Stimulated activated CD8-positive, alpha-beta memory T cell treated with anti-CD3 and anti-CD28 coated beads, Interleukin-7, amount 100 ng/mL, for 1 hour (primary cell): ENCODE measurements at places on chromosomes 5 and 9.

GRCh38 chr5:133130387-133131118 lies 78.7 kb downstream of the HSPA4 start:
- no peak for DNase-seq

GRCh38 chr9:79663300-79663699 lies 91.5 kb downstream of the TLE4 start:
- no peak for DNase-seq

- DNase-seq, result peak; percentile 53
Measured at GRCh38 chr5:91313757-91314673, 69.1 kb downstream of the ARRDC3 start.

DNA sequence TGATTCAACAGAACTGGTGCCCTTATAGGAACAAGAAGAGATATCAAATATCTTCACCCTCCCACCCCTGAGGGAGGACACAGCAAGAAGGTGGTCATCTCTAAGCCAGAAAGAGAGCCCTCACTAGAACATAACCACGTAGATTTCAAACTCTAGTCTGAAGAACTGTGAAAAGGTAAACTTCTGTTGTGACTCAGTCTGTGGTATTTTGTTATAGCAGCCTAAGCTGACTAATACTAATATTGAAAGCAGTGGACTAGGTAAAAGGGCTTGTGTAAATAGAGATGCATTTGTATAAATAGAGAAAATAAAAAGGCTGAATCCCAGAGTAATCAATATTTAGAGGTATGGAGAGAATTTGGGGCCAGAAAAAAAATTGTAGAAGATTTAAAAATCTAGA lies 157.6 kb upstream of the CCNH start:
- no peak for DNase-seq

- DNase-seq, result no peak
Measured at GRCh38 chr9:7794196-7794595, 5.4 kb downstream of the DMAC1 start.

- no peak for DNase-seq
Measured at GRCh38 chr9:118809160-118809625, 560.0 kb downstream of the BRINP1 start.

- no peak for DNase-seq
Measured at GRCh38 chr5:151026679-151027078, 6.3 kb downstream of the GPX3 start.

- DNase-seq, result no peak
Measured at GRCh38 chr9:14372437-14373335, 58.7 kb upstream of the NFIB start.

- no peak for DNase-seq
Measured at GRCh38 chr9:36739373-36740116, 166.8 kb downstream of the MELK start.

- no peak for DNase-seq
Measured at GRCh38 chr5:90477073-90477472, 2.4 kb downstream of the POLR3G start.

DNA sequence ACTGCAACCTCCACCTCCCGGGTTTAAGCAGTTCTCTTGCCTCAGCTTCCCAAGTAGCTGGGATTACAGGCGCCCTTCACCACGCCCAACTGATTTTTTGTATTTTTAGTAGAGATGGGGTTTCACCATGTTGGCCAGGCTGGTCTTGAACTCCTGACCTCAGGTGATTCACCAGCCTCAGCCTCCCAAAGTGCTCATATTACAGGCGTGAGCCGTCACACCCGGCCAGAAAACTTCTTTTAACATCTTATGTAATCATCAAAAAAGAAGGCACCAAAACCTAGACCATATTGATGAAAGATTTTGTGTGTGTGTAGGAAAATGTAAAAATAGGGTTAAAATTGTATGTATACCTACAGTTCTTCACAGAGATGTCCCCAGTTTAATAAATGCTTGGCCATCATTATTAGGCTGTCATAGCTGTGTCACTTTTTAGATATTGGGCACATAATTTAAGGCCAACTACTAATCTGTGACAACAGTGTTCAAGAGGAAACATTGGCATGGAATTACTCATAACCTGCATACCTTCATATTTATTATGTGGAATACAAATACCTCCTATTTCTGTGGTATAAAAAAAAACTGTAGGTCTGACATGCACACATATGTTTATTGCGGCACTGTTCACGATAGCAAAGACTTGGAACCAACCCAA lies 44.4 kb downstream of the RAD50 start:
- no peak for DNase-seq

- no peak for DNase-seq
Measured at GRCh38 chr5:76291305-76292077, 111.6 kb upstream of the IQGAP2 start.

GRCh38 chr5:151150471-151151262 lies 6.9 kb downstream of the ANXA6 start:
- DNase-seq, result peak; percentile 44

- DNase-seq, result no peak
Measured at GRCh38 chr5:109155625-109156024, 254.1 kb downstream of the PJA2 start.

- DNase-seq, result no peak
Measured at GRCh38 chr9:32503008-32503407, 23.0 kb downstream of the RIGI start.

- no peak for DNase-seq
Measured at GRCh38 chr9:34520096-34520495, 2.7 kb downstream of the ENHO start.

DNA sequence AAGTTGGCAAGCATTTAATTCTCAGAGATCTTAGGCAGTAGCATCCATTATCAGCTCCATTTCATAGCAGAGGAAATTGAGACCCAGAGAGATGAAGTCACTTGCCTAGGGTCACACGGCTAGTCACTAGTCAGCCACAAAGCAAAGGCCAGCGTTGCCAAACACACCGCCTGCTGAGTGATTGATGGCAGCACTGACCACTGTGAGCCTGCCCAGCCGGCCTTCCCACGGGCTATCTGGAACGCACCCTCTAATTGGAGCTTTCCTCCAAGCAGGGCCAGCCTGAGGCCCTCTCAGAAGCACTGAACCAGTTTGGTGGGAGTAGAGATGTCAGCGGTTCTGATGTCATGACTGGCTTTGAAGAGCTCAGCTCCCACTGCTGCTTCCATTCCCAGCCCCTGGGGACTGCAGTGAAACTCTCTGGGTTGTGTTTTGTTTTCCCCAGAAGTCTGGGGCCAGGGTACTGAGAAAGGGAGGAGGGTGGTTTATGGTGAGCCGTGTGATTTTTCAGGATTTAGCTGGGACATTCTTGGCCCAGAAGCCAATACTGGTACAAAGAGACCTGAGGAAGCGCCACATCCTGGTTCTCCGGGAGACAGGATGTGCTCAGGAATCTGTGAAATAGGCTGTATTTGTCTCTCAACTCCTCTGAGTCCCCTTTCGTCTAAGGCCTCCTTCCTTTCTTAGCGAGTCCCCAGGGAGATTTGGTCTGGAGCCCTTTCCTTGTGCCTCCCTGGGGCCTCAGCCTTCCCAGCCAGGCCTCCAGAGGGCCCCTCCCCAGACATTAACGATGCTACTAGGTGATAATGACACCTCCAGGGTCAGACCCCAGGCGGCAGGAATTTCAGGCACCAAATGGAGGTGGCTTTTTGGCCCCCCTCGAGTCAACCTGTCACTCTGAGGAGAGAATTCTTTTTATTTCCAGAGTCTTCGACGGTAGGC lies 44.5 kb downstream of the SPRY4 start:
- DNase-seq, result no peak

- no peak for DNase-seq
Measured at GRCh38 chr9:130935648-130936271, 3.3 kb downstream of the FIBCD1 start.

DNA sequence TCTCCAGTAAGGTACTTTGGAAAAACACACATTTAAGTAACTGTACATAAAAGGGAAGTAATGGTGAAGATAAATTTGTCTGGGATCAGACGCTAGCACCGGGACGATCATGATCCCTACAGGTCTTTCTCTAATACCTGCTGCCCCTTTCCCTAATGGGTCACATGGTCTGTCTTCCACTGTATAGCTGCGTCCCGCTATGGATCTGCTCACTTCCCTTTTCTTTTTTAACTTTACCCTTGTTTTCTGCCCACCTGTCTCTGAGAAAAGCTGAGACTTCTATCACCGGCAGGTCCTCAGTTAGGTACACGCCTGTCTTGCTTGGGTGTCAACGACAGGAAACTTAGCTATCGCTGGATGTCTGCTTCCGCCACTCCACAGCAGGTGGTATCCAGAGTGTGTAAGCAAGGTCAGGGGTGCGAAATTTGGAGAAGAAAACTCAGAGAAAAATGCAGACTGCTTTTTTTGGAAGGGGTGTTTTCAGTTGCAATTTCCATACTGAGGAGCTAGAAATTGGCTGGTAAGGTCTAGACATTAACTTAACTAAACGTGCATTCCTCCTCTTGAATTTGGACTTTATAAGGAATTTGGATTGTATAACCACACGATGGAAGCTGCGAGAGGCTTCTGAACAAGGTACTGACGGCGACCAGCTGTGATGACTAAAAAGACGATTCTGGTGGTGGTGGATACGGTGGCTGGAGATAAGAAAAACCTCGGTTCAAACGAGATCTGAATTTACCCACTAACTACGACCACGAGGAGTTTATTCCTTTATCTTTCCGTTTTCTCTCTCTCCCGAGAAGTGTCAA lies 1.1 kb upstream of the ICE1 start:
- no peak for DNase-seq

DNA sequence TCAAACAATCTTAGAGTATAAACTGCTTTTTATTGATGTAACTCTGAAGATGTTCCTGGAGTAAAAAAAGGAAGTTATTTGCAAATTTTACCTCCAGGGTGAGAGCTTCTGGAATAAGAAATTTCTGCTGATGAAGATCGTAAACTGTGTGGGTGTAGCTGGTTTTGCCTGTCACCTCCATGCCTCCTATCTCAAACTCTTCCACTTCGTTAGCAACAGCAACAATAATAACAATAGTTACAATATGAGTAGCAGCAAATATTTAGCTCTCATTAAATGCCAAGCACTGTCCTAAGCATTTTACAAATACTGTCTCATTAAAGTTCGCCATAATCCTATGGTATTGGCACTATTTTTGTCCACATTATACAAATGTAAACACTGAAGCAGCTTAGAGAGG lies 57.9 kb downstream of the GCNT1 start:
- no peak for DNase-seq

- DNase-seq, result no peak
Measured at GRCh38 chr9:16712787-16713186, 157.7 kb downstream of the BNC2 start.
